CD8-positive, alpha-beta memory T cell (primary cell): ENCODE measurements at places on chromosomes 7 and 10.

GRCh38 chr7:113071465-113071864 is 15.2 kb downstream of the GPR85 start:
- no peak for DNase-seq

GRCh38 chr7:108568801-108569380 is 615 bp downstream of the THAP5 start:
- DNase-seq: no peak

- no peak for DNase-seq
Observed at GRCh38 chr7:85172530-85172941, 14.3 kb downstream of the SEMA3D start.

DNA sequence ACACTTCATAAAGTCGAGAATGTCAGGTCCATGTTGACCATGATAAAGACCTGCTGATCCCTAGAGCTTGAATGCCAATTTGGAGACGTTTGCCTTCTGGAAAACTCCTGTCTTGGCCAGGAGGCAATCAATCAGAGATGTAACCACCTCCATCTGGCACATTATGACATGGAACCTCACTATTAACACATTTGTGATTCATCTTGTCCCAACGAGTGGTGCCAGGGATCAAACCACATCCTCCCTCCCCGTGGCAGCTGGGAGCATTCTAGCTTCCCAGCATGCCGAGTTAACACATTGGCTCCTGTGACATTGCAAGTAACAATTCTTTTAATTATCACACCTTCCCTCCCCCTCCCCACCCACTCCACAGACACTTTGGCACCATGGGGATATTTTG is 84.0 kb upstream of the PPP1R17 start:
- no peak for DNase-seq

- no peak for DNase-seq
Observed at GRCh38 chr7:64867863-64868440, 35.1 kb upstream of the ZNF273 start.

- no peak for DNase-seq
Observed at GRCh38 chr10:78645975-78646374, 422.8 kb upstream of the ZMIZ1 start.

- no peak for DNase-seq
Observed at GRCh38 chr10:101111547-101111946, 19.6 kb upstream of the TLX1 start.

DNA sequence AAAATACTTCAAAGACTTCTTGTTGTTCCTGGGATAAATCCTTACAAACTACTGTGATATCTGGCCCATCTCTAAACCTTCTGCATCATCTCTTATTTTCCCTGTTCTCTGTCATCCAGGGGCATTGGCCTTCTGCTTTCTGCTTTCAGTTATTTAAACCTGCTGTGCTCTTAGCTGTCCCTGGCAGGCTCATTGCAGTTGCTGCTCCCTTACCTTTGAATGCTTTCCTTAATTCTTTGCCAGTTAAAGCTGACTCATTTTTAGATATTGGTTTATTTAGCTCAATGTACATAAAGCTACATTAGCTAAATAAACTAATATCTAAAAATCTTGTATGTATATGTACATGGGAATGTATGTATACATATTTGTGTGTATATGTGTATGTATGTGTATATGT is 40.6 kb upstream of the CD36 start:
- DNase-seq: no peak

- DNase-seq: no peak
Observed at GRCh38 chr7:141992156-141992555, 3.5 kb upstream of the MGAM start.

GRCh38 chr10:24518981-24519597 is 204.6 kb downstream of the ARHGAP21 start:
- no peak for DNase-seq
